ENCODE measurements at places on chromosomes 5 and 9.

- DNase-seq, result no peak
Observed at GRCh38 chr9:91186632-91187108, 175.0 kb downstream of the AUH start.

- DNase-seq, result no peak
Observed at GRCh38 chr9:99066571-99066970, 38.3 kb upstream of the TGFBR1 start.

GRCh38 chr9:89690334-89690912 is 85.6 kb downstream of the GADD45G start:
- DNase-seq, result no peak

DNA sequence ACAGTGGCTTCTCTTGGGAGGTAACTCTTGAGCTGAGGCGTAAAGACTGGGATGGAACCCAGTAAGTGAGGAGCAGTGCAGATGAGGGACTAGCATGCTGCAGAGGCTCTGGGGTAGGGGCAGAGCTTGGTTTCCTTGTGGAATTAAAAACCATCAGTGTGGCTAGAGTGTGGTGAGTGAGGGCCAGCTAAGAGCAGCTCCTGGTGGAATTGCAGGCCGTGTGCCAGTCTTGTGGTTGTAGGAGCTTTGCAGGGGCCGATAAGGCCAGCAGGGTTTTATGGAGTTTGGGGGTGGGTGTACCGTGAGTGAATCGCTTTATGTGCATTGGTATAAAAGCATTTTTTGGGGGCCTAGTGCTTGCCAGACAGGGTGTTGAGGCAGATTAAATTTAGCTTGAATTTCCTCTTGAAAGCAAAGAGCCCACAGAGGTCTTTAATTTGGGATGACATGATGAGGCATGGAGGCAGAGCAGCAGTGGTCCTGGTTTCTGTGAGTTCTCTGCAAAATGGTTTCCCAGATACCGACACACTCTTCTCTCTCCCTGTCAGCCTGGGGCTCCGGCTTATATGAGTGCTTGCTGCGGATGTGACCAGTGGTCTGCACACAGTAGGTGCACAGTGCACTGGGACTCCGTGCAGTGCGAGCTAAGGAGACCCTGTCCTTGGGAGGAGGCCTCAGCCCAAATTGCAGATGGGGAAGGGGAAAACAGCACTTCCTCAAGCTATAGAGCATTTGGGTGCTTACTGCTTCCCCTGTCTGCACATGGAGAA is 176.4 kb upstream of the PITX1 start:
- DNase-seq, result no peak

GRCh38 chr9:33263131-33264002 is 1.1 kb downstream of the BAG1 start:
- DNase-seq, result no peak

DNA sequence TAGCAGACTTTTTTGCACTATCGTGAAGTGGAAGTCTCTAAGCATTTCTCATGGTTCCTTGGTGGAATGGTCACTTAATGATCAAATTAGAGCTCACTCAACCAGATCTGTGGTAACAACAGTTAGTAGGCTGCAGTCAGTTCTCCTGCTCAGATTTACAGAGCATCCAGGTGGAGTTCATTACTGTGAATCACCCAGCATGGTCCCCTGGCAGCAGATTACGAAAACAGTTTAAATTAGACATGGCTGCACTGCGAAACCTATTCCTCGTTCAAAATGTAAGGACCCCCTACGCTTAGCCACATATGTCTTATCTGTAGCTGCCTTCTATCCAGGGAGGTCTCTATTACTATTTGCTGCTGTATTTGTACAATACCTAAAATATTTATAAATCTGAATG is 823.6 kb upstream of the ARRDC3 start:
- DNase-seq, result no peak

- no peak for DNase-seq
Observed at GRCh38 chr5:178418031-178418430, 172.2 kb downstream of the COL23A1 start.

GRCh38 chr9:9102295-9102694 is 1302.7 kb upstream of the DMAC1 start:
- no peak for DNase-seq

- DNase-seq, result no peak
Observed at GRCh38 chr9:69759021-69759420, 790 bp downstream of the PTAR1 start.

DNA sequence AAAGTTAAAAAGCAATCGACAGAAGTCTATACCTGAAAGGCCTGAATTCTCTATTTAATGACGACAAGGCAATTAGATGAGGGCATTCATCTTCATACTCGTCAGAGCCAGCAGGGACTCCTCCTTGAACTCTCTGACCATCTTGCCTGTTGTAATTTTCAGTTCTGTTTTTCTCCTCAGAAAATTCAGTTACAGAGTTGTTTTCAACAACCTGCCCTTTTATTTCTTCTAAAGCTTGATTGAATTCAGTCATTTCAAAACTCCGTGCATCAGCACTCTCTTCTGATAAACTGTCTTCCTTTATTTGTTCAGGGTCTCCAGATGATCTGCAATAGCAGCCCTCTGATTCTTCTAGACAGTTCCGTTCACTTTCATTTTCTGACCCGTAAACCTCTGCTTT is 15.6 kb downstream of the RIOK2 start:
- no peak for DNase-seq

DNA sequence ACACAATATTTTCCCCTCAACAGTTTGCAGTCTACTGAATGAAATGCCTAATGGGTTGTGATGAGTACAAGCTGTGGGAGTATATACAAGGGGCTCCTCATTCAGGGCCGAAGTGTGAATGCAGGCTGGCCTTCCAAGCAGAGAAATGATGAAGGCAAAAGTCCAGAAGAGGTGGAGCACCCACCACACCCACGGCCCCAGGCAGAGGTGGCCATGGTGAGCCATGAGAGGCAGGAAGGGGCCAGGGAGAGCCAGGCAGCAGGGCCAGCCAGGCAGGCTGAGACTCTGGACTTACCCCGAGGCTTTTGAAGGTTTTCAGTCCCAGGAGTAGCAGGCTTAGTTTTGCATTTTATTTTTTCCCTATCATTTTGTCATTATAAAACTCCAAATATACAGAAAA is 218.1 kb downstream of the AUH start:
- DNase-seq, result no peak

DNA sequence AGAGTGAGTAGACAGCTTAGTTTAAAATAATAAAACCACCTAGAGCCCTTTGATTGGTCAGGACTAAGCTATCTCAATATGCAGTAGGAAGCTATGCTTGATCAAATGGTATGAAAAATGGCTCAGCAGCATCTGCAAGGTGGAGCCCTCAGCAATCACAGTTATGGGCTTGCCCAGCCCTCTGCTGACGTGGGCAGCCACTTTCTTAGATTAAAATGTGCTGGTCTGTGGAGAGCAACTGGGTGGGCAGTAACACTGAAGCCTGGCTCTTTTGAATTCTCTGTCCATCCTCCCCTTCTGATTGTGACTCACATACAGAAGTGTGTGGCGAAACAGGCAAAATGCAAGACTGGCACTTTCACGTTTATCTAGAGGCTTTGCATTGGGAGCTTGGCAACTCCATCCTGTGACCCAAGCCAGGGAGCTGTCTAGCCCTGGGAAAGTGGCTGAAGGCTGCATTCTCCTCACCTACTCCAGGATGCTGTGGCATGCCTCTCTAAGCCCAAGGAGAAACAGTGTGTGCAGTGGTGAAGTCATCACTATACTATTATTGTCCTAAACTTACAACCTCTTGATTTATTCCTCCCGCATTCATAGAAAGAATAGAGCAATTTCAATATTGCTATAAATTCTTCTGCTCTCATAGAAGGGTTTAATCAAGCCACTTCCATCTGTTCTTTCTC is 61.1 kb downstream of the MED10 start:
- no peak for DNase-seq

- DNase-seq, result no peak
Observed at GRCh38 chr5:50854082-50854481, 187.6 kb downstream of the PARP8 start.

GRCh38 chr9:38144421-38144820 is 75.4 kb upstream of the SHB start:
- no peak for DNase-seq

DNA sequence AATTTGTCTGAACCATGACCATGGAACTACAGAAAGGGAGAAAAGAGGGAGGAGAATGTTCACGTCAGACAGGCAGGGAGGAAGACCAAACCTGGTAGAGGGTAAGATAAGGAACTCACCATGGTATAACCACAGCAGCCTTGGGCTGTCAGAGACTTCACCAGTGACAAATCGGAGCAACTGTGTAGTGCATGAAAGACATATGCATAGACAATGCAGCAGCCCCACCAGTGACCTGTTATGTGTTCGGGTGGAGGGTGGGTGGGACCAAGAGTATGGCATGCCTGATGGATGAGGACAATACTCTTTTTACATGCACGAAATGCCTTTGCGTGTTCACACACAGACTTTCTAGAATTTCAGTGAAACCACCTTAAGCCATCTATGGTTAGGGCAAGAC is 221.8 kb upstream of the RASEF start:
- DNase-seq, result no peak

DNA sequence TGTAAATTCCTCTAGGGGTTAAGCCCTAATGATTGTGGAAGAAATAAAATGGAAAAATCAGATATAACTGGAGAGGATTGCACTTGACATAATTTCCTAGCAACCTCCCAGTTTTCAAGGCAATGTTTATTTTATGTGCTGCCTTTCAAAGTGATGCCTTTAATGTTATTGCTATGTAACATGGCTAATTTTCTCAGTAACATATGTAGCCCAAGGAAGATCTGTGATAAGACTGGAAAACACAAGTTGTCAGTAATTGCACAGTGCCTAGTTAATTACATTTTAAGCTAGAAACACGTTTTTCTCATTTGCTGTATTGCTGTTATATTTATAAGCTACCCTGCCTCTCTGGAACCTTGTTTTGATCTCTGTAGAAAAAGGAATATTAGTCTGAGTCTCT is 49.2 kb upstream of the KCNN2 start:
- no peak for DNase-seq

DNA sequence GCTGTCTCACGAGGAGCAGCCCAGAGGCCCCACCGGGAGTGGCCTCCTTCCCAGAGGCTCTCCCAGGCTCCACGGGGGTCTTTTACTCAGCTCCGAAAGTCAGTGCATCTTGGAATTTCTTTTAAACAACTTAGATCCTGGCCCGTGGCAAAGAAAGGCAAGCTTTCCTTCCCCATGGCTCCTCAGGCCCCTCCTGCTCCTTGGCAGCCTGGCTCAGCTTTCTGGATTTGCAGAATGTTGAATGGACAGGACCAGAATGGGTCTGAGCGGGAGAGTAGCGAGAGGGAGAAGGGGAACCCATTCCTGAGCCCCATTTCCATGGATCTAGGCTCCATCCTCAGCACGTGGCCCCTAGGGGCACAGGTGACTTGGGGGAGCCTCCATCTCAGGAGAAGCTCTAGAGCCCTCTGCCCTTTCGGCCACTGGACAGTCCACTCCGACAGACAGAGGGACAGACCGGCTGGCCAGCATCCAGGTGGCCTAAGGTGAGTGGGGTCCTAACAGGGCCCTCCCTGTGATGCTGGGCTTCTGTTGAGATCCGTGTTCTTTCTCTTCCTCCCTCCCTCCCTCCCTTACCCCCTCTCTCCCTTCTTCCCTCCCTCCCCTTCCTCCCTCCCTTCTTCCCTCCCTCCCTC is 173.9 kb upstream of the PPP1R26 start:
- no peak for DNase-seq

DNA sequence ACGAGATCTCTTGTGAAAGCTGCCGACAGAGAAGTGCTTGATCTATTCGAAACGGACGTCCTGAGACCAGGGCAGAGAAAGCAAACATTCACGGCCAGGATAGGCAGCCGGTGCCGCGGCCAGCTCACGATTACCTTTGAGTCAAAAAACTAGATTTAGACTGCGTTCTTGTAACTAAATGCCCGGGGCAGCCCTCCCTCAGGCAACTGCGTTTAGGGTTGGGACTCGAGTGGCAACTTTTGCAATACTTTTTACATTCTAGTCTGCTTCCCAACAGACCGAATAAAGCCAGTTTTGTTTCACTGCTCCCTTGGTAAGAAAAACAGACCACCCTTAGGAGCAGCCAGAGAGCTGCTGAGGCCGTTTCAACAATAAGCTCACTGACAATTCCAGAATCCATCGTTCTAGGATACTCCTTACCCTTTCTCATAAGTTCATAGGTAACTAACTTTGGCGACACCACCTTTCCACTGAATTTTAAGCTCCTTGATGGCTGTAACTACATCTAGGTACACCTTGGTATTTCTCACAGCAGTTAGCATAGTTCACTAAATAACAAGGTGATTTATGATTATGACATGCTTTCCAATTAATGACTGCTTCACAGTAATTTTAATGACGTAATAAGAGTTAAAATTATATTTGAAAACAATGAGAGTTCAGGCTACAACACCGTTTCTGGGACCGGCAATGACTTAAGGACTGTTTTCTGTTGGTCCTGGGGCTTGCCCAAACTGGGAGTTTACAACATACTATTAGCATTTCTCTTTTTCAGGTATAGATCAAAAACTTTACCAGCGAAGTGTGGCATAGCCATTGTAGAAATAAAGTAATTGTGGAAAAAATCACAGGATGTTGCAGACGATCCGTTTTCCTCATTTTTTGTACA is 899 bp upstream of the RAPGEF6 start:
- DNase-seq, result peak; percentile 14

- DNase-seq, result no peak
Observed at GRCh38 chr5:60101573-60101972, 208.0 kb upstream of the PDE4D start.

DNA sequence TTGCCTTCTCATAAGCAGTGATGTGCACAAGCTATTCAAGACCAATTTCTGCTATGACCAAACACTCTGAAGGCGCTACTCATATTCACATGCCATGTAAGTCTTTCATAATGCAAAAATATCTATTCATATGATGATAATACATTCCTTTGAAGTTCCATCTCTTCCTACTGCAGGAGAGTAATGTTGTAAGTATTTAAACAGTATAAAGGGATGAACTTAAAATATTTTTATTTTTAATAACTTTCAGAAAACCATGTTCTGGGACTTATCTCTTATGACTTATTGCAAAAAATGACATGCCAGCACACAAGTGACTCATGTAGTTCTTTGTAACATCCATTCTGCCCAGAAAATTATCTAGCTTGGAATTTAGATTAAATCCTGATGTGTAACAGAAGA is 376.4 kb downstream of the KCTD16 start:
- no peak for DNase-seq

- no peak for DNase-seq
Observed at GRCh38 chr5:141517312-141517711, 28.4 kb downstream of the PCDHGC5 start.

- no peak for DNase-seq
Observed at GRCh38 chr9:124278054-124278540, 20.3 kb downstream of the NEK6 start.

DNA sequence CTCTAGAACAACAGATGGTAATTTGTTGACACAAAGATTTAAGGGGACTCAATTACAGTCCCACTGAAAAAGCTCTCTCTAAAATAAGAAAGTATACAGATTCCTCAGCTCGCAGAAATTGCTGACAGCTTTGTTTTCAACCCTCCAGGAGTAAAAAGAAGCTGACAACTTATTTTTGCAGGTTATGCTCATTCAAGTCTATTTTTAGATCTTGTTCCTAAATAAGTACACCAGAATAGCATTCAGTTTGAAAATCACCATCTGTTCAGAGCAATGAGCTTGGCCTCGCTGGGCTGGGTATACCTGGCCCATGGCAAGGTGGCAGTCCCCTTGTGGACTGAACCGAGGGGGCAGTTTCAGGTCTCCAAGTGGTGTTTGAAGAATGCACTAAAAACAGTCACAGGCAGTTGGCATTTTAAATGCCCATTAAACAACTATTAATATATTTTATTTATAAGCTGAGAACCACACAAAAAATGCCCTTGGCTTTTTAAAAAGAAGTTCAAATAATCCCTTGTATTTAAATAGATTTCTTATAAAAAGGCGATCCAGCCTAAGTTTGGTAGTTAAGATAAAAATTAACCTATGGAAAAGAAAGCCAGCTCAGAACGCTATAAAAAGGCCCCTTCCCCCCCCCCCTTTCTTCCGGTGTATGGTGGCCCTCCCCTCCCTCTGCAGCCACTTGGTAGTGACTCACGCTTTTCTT is 169.2 kb downstream of the AUH start:
- no peak for DNase-seq
